Body of pancreas (tissue), 4 donors: ENCODE measurements at places on chromosomes 16 and 17. TPM values are rescaled to one million over a fixed set of nuclear protein-coding genes. Genes with fewer than 3 reads are reported as not detected.

GRCh38 chr17:50090971-50091917 is 3.9 kb upstream of the PDK2 start:
- no peak overlapping the region for H3K27ac ChIP-seq
- H3K36me3 ChIP-seq: peaks cover 5% of the 10 kb centered on the region
- H3K4me1 ChIP-seq: peaks cover 15% of the 10 kb centered on the region
- H3K4me3 ChIP-seq: no peak overlapping the region
- H3K27me3 ChIP-seq: no peaks in the 10 kb centered on the region
- DNase-seq: no peak

DNA sequence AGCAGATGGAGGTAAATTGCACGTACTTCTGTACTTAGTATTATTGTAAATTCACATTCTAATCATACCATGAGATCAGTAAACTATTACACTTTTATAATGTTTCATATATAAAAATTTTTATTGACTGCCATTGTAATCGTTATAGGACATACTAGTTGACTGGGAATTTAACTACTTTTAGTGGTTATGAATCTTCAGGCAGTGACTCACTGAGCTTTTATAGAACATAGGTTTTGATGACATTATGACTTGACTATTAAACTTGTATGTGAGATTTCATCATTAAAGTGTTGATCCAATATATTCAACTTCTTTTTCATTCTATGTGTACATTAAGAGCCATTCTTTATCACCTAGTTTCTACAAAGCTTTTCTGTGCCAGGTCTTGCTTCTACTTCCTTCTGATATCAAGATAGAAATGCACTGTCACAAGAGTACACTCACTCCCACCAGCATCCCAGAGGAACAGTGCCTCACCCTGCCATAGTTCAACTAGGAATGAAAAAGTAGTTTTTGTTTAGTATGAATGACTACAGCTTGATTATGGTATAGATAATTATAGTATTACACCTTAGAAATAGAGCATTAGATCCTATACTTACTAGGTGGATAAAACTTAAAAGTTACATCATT is 142.4 kb upstream of the RBL2 start:
- DNase-seq: no peak
- H3K4me1 ChIP-seq: no peaks in the 10 kb centered on the region

DNA sequence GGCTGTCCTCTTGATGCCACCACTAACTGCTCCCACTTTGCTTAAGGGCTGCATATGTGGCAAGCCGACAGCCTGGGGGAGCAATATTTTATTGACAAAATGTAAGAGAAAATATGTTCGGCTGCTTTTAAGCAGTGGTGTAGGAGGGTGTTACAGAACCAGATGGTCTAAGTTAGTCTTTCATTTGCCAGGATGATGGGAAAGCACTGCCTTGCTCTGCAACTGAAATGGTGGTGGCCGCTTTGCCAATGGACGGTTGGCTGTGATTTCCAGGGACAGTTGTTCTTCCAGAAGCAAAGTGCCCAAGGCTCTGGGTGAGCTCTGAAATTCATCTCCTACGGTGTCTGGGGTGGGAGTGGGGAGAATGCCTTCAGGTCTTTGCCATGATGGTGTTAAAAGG is 469.3 kb downstream of the TOX3 start:
- no peaks in the 10 kb centered on the region for H3K4me1 ChIP-seq
- no peak overlapping the region for H3K27ac ChIP-seq
- H3K36me3 ChIP-seq: no peaks in the 10 kb centered on the region
- no peak overlapping the region for H3K4me3 ChIP-seq
- DNase-seq: no peak

DNA sequence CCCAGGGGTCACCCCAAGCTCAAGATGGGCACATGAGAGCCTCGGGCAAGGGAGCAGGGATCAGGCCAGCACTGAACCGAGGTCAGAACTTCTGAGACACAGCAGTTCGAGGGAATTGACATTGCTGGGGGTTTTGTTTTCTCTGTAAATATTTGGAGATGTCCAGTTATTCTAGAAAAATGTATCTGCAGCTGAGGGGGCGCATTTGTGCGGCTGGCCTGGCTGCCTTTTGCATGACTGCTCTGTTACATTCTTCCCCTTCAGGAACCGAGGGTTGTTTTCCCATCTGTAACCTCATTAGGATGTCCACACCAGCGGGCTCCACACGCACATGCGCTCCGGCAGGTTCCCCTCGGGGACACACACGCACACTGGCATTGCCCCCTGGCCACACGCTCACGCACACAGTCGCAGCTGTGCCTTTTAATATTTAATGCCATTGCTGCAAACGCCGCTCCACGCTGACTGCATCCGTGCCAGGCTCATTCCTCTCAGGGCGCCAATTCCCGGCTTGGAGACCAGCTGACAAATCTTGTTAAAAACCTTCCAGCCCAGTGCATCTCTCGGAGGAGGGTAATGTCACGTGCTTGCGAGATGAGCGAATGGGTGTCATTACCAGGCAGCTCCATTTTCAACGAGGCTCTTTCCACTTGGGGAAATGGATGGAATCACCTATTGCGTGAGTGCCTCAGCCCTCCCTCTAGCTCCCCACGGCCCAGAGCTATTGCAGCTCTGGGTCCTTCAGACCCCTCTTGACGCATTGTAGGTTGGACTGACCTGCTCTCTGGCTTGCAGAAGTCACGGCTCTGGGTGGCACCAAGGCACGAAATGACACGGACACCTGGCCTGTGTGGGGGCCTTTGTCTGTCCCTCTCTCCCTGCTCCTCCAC is 13.1 kb downstream of the CCR7 start:
- no peaks in the 10 kb centered on the region for H3K36me3 ChIP-seq
- H3K4me3 ChIP-seq: no peak overlapping the region
- no peak for DNase-seq
- peak overlapping the region; percentile 26 for H3K27ac ChIP-seq
- no peaks in the 10 kb centered on the region for H3K27me3 ChIP-seq

DNA sequence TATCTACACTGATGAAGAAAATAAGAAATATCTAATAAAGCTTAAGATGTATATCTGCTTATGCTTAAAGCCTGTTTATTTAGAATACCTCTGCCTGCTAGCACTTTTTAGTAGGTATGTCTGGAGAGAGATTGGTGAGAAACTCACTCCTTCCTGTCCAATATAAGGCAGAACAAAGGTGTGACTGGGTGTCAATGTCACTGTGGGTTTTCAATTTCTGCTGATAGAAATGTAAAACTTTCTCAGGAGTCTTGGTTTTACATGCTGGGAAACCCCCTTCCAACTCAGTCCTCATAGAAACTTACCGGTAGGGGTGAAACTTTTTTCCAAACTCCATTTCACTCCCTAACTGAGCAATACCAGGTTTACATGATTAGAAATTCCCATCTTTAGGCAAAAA is 17.8 kb upstream of the MPHOSPH6 start:
- no peaks in the 10 kb centered on the region for H3K36me3 ChIP-seq
- H3K4me1 ChIP-seq: no peaks in the 10 kb centered on the region
- no peak for DNase-seq
- H3K4me3 ChIP-seq: no peak overlapping the region
- no peak overlapping the region for H3K27ac ChIP-seq

- H3K27ac ChIP-seq: no peak overlapping the region
- DNase-seq: no peak
- peaks cover 16% of the 10 kb centered on the region for H3K4me1 ChIP-seq
- H3K36me3 ChIP-seq: no peaks in the 10 kb centered on the region
These were observed 4.5 kb downstream of the TMEM114 start for GRCh38 chr16:8585857-8586256.

DNA sequence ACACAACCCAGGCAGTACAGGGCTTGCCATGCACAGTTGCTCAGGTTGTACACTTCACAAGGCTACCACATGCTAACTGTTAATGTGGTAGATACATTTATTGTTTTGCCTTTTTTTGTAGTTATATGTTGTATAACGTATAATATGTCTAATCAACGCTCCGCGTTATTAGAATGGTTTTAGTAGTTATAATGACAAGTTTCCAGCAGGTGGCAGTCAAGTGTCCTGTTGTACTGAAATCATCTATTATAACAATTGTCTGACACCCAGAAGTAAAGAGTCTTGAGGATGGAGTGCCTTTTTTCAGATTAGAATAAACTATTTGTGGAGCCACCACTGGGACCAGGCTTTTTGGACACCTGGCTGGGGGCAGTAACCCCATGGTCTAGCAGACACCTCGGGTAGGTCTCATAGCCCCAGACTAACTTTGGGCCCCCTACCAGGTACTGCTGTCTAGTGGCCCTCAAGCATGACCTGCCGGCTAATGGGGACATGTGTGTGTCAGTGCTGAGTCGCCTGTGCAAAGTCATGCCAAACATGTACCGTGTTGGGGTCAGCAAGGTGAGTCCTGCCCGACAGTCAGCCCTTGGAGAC is 32.8 kb downstream of the MYO15A start:
- peak; percentile 58 for DNase-seq
- no peak overlapping the region for H3K27ac ChIP-seq
- peaks cover 6% of the 10 kb centered on the region for H3K4me1 ChIP-seq
- no peaks in the 10 kb centered on the region for H3K27me3 ChIP-seq
- no peak overlapping the region for H3K4me3 ChIP-seq

GRCh38 chr16:3021449-3022207 is 1.5 kb downstream of the TNFRSF12A start:
- peak overlapping the region; percentile 24 for H3K4me3 ChIP-seq
- no peaks in the 10 kb centered on the region for H3K27me3 ChIP-seq
- H3K27ac ChIP-seq: peak overlapping the region; percentile 100
- DNase-seq: peak; percentile 85

- no peaks in the 10 kb centered on the region for H3K27me3 ChIP-seq
- no peak overlapping the region for H3K27ac ChIP-seq
- H3K4me3 ChIP-seq: no peak overlapping the region
These were observed 225.1 kb upstream of the CA10 start for GRCh38 chr17:52383493-52384100.

- no peak overlapping the region for H3K4me3 ChIP-seq
- H3K36me3 ChIP-seq: peaks cover 2% of the 10 kb centered on the region
- peaks cover 17% of the 10 kb centered on the region for H3K4me1 ChIP-seq
- no peak for DNase-seq
These were observed 10.9 kb upstream of the STAT3 start for GRCh38 chr17:42399121-42399520.

GRCh38 chr16:84689111-84689510 is 10.7 kb upstream of the USP10 start:
- H3K27me3 ChIP-seq: no peaks in the 10 kb centered on the region
- H3K36me3 ChIP-seq: no peaks in the 10 kb centered on the region
- H3K27ac ChIP-seq: no peak overlapping the region
- H3K4me1 ChIP-seq: peaks cover 9% of the 10 kb centered on the region

GRCh38 chr16:3610698-3611145 is 684 bp downstream of the SLX4 start:
- no peak for DNase-seq
- H3K27ac ChIP-seq: no peak overlapping the region
- H3K27me3 ChIP-seq: no peaks in the 10 kb centered on the region
- peak overlapping the region; percentile 83 for H3K4me3 ChIP-seq

DNA sequence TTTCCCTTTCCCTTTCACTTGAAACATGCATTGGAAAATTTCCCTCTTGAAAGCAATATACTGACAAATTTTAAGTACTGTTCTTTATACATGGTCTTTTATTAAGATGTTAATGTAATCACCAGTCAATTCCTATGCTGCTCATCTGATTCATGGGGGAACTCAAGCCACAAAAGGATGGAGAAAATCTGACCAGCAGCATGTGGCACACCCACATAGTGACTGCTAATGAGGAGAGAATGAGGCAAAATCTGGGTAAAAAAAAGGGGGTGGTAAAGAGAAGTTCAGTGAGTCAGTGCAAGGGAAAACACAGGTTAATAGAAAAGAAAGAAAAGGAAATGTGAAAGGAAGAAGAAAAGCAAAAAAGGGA is 11.3 kb downstream of the RFFL start:
- peaks cover 59% of the 10 kb centered on the region for H3K4me1 ChIP-seq
- no peaks in the 10 kb centered on the region for H3K36me3 ChIP-seq

GRCh38 chr16:87108941-87109340 is 208.3 kb downstream of the C16orf95 start:
- DNase-seq: no peak
- H3K36me3 ChIP-seq: no peaks in the 10 kb centered on the region
- H3K4me3 ChIP-seq: no peak overlapping the region
- H3K27ac ChIP-seq: no peak overlapping the region
- no peaks in the 10 kb centered on the region for H3K4me1 ChIP-seq
- no peaks in the 10 kb centered on the region for H3K27me3 ChIP-seq

- H3K4me1 ChIP-seq: no peaks in the 10 kb centered on the region
- H3K36me3 ChIP-seq: no peaks in the 10 kb centered on the region
- no peak overlapping the region for H3K27ac ChIP-seq
- H3K27me3 ChIP-seq: no peaks in the 10 kb centered on the region
These were observed 140.9 kb upstream of the CCL2 start for GRCh38 chr17:34114174-34114573.

GRCh38 chr16:17417740-17418139 is 53.0 kb downstream of the XYLT1 start:
- H3K4me3 ChIP-seq: no peak overlapping the region
- no peak for DNase-seq

DNA sequence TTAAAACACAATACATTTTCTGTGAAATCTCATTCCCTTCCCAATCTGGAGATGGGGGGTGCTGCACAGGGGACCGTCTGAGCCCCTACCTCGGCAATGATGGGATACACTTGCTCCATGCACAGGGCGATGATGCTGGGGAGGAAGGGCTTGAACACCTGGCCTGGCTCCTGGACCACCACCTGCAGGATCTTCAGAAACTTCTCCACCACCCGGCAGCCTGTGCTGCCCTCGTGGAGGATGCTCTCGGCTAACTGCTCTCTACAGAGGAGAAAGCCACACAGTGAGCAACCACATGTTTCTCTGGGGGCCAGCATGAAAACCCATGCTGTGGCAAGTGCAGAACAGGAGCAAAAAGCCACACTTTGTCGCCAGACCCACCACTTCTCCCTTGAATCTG is 42.4 kb upstream of the GSG1L start:
- DNase-seq: no peak
- H3K36me3 ChIP-seq: peaks cover 13% of the 10 kb centered on the region
- H3K27ac ChIP-seq: no peak overlapping the region
- H3K27me3 ChIP-seq: no peaks in the 10 kb centered on the region

- no peak for DNase-seq
- H3K27me3 ChIP-seq: no peaks in the 10 kb centered on the region
- no peaks in the 10 kb centered on the region for H3K36me3 ChIP-seq
- H3K4me1 ChIP-seq: peaks cover 6% of the 10 kb centered on the region
These were observed 3.9 kb downstream of the VPS35L start for GRCh38 chr16:19559242-19559910.

- no peaks in the 10 kb centered on the region for H3K36me3 ChIP-seq
- H3K4me1 ChIP-seq: peaks cover 34% of the 10 kb centered on the region
- no peak for DNase-seq
- H3K4me3 ChIP-seq: no peak overlapping the region
These were observed 3.9 kb downstream of the TAF1C start for GRCh38 chr16:84182680-84183571.

Gene HEATR9
- not detected for total RNA-seq

Gene ZNF624
- 0.52 TPM for total RNA-seq

Gene HOXB1
- total RNA-seq: not detected

Gene TBC1D3K
- not detected for total RNA-seq

Gene CDYL2
- total RNA-seq: 7.8 TPM

Gene TVP23A
- total RNA-seq: not detected

Gene KRTAP4-7
- total RNA-seq: not detected

Gene NPIPB8
- not detected for total RNA-seq

Gene TMC5
- 2.3 TPM for total RNA-seq

Gene IRX3
- 2.6 TPM for total RNA-seq
